ENCODE measurements at places on chromosomes 13 and 19.

DNA sequence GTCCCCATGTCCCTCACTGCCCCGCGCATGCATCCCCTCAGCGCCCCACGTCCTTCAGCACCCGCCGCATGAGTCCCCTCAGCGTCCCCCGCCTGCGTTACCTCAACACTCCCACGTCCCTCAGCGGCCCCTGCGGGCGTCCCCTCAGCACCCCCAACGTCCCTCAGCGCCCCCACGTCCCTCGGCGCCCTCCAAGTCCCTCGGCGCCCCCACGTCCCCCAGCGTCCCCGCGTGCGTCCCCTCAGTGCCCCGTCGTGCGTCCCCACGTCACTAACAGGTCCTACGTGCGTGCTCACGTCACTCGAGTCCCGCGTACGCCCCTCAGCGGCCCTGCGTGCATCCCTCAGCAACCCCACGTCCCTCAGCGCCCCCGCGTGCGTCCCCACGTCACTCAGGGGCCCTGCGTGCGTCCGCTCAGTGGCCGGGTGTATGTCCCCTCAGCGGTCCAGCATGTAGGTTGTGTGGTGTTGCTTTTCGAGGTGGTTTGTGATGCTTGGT is 19.5 kb upstream of the GAS6 start:
- DNase-seq, result no peak

DNA sequence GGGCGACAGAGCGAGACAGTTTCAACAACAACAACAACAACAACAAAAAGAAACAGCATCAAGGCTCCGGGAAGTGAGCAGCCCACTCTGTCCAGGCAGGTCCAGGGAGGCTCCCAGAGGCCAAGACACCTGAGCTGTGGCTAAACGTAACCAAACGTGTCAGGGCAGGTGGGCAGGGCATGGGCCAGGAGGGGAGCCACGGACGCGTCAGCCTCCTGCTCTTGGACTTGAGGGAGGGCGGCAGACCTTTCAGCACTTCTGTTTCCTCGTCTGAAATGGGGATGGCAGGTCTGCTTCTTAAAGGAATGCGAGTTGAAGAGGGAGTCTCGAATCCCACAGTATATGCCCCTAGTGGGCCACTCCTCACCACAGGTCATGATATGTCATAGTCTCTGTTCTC is 53.8 kb downstream of the MYO9B start:
- DNase-seq, result no peak

GRCh38 chr19:12156223-12157058 is at the start of gene ZNF625:
TSS of gene ZNF625 (minus strand) at chr19:12156734. CDS start at chr19:12156558, 176 bp downstream.
- peak; percentile 74 for DNase-seq

- DNase-seq, result no peak
Observed at GRCh38 chr13:110470272-110471009, 91.1 kb downstream of the RAB20 start.

- no peak for DNase-seq
Observed at GRCh38 chr19:29480507-29480906, 45.3 kb upstream of the VSTM2B start.

DNA sequence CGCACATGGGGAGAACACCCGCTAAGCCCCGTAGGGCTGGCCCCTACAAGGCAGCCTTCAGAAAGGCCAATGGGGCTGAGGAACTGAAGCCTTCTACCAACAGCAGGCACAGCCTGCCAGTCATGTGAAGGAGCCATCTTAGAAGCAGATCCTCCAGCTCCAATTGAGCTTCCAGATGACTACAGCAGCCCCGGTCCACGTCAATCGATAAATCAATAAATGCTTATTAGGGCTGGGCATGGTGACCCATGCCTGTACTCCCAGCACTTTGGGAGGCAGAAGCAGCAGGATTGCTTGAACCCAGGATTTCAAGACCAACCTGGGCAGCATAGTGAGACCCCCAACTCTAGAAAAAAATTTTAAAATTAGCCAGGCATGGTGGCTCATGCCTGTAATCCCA is 23.0 kb downstream of the TEX101 start:
- no peak for DNase-seq

- DNase-seq, result no peak
Observed at GRCh38 chr13:46541210-46541609, 11.8 kb upstream of the LRCH1 start.

GRCh38 chr19:45812297-45812696 is 2.8 kb downstream of the RSPH6A start:
- DNase-seq, result no peak

DNA sequence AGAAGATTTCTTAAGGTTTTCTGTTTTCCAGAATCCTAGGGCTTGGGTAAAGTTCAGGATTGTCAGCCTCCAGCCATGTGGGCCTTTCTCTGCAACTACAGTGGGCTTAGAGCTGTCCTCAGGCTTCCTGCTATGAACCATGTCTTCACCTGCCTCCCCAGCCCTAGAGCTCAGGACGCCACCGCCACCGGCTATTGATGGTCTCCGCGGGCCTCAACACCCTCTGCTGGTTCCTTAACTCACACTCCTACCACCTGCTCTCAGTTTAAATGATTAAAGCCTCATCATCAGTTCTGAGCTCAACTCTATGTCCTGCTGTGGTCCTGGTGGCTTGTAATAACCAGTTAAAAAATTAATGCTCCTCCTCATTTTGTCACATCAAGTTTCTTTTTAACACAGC is 221.0 kb downstream of the EFNB2 start:
- no peak for DNase-seq

GRCh38 chr13:69287050-69287698 is 820.5 kb upstream of the ATXN8OS start:
- no peak for DNase-seq

DNA sequence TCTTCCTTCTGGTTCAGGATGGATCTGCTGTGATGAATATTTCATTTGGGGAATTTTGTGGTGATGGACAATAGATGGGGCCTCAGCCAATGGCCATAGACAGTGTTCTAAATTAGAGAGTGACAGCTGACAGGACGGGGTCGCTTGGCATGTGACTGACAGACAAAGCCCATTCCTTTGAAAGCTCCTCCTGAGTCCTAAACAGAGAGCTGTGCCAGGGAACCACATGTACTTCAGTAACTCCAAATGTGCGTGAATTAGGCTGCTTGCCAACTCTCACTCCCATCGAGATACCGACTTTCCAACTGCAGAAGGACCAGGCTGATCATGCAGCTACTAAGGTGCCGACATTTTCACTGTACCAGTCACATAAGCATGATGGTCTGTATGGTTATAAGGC is 187.7 kb downstream of the SHISA2 start:
- DNase-seq, result no peak

- DNase-seq, result peak; percentile 86
Observed at GRCh38 chr19:13537454-13537853, 31.2 kb upstream of the CACNA1A start.

DNA sequence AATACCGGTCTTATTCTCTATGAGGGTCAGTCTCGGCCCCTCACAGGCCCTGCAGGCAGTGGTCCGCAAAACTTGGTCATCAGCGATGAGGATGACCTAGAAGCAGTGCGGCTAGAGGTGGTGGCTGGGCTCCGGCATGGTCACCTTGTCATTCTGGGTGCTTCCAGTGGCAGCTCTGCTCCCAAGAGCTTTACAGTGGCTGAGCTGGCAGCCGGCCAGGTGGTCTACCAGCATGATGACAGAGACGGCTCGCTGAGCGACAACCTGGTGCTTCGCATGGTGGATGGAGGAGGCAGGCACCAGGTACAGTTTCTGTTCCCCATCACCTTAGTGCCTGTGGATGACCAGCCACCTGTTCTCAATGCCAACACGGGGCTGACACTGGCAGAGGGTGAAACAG is 1.8 kb downstream of the FREM2 start:
- no peak for DNase-seq

GRCh38 chr19:20367811-20368294 is 197.7 kb downstream of the ZNF737 start:
- peak; percentile 4 for DNase-seq

- no peak for DNase-seq
Observed at GRCh38 chr13:30577401-30577852, 40.3 kb upstream of the USPL1 start.

GRCh38 chr19:16612636-16613035 is 15.4 kb downstream of the MED26 start:
- DNase-seq, result no peak

- no peak for DNase-seq
Observed at GRCh38 chr13:107379407-107380155, 811.6 kb upstream of the ARGLU1 start.

- no peak for DNase-seq
Observed at GRCh38 chr13:106287351-106287750, 248.1 kb downstream of the EFNB2 start.

DNA sequence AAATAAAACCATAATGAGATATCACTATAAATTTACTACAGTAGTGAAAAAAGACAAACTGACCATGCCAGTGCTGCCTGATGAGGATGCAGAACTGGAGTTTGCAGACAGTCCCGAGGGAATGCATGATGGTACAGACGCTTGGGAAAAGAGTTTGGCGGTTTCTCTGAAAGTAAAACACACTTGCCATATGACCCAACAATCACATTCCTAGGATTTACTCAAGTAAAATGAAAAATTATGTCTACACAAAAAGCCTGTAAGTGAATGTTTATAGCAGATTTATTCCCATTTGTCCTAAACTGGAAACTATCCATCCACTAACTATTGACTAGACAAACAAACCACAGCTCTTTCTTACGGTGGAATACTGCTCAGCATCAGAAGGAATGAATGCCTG is 271.0 kb downstream of the DNAJC15 start:
- DNase-seq, result no peak

DNA sequence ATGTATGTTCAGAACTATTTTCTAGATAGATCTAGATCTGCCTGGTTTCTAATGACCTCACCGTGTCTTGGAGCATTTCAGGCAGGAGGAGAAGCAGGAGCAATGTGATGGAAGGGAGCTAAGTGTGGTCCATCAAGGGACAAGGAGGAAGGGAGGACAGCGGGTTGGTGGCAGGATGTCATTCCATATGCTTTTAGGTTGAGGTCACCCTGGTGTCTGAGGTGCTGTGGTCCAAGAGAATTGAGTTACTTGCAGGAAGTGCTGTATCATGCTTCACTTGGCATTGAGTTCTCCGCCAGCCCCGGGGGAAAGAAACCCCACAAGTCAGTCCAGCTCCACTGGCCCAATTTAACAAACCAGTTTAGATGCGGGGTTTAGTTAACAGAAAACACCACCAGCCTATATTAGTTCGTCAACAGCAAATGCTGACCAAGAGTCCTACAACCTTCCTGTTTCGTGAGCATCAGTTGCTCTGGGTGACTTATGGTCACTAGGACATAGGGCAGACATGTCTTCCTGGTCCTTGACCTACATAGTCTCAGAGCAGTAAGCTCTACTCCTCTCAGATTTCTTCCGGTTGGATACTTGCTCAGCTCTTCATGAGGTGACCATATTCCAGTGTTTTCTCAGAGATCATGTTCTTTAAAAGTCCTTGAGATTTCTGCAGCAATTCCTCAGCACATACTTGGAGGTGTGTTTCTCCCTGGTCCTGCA is 79.4 kb downstream of the MBNL2 start:
- no peak for DNase-seq

DNA sequence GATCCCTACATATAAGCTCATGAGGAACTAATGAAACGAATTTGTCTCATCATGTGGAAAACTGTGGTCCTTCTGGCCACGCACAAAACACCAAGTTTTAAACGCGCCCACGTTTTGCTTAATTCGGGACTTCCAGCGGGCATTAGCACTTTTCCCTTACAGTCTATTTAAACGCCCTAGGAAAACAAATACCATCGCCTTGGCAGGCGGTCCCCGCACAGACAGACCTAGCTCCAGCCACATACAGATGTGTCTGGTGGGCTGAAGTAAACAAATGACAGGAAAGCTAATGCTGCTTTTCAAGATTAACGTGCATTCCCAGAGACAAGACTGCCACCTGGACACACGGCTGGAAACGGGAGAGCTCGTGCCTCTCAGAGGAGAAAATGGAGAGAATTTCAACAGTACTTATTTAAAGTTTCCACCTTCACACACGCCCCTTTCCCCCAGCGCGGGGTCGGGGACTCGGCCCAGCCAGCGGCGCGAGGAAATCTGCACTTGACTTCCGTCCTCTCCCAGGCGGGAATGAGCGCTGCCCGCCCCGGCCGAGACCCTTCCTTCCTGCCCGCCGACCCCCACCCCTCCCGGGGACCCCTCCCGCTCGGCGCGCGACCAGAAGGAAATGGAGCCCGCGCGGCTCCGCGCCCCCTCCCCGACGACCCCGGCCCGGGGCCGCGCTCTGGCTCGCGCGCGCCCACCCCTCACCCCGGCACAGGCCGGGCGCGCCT is 931 bp downstream of the USP12 start:
- DNase-seq, result peak; percentile 3

GRCh38 chr19:36488846-36489117 is 579 bp downstream of the ZNF566 start:
- peak; percentile 32 for DNase-seq

GRCh38 chr13:23160638-23161480 is 19.9 kb upstream of the SGCG start:
- no peak for DNase-seq
